ENCODE measurements at places on chromosomes 13 and 19.

DNA sequence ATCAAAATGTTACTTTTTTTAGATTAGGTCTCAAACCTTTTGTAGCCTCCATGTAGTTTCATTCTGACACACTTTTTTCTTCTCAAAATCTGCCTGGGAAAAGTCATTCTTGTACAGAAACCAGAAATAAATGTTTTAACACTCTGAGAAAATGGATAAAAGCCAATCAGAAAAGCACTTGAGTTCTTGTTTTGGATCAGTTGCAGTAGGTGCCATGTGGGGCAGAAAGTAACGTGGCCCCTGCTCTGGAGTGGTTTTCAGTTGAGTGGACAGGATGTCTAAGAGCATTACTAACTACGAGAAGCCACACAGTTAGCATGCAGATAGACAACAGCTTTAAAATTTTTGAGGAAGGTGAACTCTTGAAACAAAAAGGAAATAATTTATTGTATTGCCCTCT, 19.1 kb downstream of the GPR183 start:
- DNase-seq: peak; percentile 54

DNA sequence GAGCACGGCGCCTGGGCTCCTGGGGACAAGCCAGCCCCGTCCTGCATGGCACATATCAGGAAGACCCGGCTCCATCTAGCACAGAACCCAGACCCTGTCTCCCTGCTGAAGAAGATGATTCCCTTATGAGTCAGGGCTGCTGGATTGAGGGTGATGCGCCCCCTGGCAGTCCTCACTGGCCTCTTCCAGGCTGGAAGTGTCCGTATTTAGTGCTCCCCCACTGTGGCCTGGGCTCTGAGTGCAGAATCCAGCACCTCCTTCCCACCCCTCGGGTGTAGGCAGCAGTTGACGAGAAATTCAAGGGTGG, 14.9 kb downstream of the COMP start:
- DNase-seq: no peak

DNA sequence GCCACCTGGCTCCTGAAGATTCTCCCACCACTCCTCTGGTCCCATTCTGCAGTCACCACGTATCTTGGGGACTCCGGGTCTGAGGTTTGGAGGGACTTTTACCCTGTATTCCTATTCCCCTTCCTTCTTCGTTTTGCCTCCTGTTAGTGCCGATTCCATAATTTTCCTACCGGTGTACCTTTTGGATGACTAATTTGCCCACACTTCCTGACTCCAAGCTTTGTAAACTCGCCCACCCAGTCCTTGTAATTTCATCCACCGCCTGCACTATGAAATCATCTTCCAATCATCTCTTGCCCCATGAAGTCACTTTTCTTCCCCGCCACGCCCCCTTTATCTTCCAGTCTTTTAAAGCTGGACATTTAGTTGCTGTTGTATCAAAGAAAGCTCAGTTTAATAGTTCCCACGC, 572 bp downstream of the UCHL3 start:
- no peak for DNase-seq

- no peak for DNase-seq
These were observed 21.6 kb downstream of the ARL11 start for GRCh38 chr13:49649963-49650312.

DNA sequence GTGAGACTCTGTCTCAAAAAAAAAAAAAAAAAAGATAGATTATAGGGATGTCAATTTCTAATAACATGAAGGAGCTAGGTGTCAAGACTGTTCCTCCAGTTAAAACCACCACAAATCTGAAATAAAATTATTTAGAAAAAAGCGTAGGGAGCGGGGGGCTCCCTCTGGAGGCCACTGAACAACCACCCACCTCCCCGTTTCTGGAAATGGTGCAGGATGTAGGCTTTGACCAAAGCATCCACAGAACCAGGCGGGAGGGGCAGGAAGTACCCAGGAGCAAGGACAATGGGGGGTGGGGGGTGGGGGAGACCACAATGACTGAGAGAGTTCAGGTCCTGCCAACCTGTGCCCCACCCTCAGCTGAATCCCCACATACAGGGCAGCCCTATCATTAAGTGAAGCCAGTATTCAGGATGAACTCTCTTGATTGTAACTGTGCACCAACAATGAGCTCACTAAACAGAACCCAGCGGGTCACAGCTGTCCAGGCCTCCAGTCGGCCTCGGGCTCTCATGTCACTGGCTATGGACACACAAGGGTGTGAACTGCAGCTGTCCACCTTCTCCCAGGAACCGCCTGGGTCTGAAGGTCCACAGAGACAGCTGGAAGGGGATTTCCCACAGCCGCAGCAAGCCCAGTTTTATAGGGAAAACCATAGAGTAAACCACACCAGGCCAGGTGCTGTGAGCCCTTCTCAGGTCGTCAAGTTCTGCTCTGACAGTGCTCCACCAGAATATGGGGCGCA, 6.6 kb downstream of the ZSCAN18 start:
- no peak for DNase-seq

GRCh38 chr13:97719736-97720135, 233.7 kb upstream of the IPO5 start:
- no peak for DNase-seq

DNA sequence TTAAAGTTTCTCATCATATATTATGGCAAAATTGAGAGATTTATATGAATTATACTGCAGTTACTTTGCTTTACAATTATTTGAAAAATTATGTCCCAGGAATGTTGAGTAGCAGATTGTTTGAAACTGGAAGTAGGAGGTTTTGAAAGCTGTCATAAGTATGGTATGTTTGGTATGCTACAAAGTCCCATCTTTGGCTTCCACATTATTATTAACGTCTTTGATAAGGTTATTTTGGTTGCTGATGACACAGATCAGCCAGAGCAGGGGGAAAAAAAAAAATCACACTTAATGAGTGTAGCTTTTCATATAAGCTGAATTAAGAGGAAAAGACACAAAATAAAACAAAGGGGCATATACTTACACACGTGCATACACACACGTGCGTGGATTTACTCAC, 130.1 kb downstream of the SLITRK1 start:
- no peak for DNase-seq

- no peak for DNase-seq
These were observed 95.8 kb downstream of the WASF3 start for GRCh38 chr13:26653310-26653709.

DNA sequence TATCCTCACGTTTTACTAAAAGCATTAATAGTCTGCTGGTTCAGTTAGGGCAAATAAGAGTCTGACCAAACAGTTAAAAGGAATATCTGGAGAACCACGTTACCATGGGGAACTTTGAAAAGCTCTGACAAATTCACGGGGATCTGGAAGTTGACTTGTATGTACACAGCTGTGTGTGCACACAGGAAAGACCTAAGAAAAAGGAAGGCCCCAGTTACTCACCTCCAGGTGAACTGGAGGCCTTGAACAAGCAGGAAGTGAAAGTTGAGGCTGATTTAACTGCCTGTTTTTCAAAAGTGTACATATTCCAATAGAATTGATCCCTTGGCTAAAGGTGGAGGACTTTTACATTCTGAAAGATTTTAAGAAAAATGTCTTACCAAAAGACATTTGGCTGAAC, 1891.6 kb upstream of the PCDH20 start:
- no peak for DNase-seq

GRCh38 chr19:14560776-14561108, 11.1 kb downstream of the NDUFB7 start:
- DNase-seq: no peak

DNA sequence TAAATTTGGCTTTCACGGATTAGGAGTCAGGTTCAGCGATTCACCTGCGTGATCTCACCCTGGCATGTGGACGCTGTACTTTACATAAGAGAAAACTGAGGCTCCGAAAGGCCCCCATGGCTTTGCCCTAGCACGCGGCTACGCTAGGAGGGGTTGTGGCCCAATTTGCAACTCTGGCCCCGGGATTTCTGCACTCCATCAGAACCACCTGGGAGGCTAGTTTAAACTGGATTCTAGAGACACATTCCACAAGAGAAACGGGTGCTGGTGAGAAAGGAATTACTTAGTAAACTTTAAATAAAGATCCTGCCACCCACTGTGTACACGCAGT, 6.2 kb downstream of the BCL3 start:
- DNase-seq: no peak

DNA sequence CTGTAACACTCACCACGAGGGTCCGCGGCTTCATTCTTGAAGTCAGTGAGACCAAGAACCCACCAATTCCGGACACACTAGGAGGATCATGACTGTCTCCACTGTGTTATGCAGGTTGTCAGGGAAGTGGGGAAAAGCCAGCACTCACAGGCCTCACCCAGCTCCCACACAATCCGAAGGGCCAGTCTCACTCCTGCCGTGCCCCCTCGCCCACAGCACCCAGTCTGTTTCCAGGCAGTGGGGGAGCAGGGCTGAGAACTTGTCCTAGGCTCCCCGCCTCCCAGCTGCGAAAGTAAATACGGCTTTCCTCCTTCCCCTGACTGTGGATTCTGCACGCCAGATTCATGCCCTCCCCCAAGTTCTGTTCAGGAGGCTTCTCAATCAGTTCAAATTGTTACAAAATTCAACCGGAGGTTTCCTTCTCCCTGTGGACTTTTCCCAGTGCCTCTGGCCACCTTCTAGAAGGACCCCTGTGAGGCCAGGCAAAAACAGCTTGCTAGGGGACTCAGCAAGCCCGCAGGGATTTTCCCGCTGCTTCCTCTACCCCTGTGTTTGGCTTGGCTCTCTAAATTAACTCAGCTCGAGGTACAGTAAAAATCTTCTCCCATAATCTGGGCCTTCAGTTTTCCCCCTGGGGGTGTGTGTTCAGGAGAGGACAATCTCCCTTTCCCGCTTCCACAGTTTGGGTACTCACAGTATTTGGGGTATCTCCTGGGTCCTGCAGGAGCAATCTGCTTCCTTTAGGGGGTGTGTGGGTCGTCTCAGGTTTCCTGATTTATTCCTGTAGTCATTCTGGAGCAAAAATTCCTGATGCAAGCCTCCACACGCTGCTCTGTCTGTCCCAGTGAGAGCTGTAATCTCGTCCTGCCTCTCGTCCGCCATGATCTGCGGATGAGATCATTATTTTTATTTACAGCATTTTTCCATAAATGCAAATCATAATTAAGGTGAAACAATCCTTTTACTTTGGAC, 899.8 kb downstream of the GPC5 start:
- DNase-seq: no peak

- peak; percentile 18 for DNase-seq
These were observed 7.3 kb upstream of the CCNE1 start for GRCh38 chr19:29804493-29804892.

- no peak for DNase-seq
These were observed 98.0 kb downstream of the SPRY2 start for GRCh38 chr13:80242728-80243427.

DNA sequence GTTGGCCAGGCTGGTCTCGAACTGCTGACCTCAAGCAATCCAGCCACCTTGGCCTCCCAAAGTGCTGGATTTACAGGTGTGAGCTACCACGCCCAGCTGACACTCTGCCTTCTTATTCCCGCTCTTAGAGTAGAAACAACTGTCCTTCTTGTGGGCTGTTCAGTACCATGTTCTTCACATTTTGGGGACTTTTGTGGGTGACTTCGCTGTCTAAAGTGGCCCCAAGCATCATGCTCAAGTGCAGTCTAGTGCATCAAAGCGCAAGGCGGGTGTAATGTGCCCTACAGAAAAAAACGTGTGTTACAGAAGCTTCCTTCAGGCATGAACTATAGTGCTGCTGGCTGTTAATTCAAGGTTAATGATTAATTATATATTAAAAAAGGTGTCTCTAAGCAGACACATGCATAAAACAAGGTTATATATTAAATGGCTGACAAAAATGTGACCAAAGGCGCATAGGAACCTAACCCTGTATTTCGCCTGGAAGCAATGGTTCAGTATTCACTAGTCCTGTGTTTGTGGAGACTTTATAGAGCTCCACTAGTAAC, 38.3 kb downstream of the ABCC4 start:
- no peak for DNase-seq

GRCh38 chr19:44728178-44728577, 20.3 kb upstream of the BCL3 start:
- DNase-seq: no peak

DNA sequence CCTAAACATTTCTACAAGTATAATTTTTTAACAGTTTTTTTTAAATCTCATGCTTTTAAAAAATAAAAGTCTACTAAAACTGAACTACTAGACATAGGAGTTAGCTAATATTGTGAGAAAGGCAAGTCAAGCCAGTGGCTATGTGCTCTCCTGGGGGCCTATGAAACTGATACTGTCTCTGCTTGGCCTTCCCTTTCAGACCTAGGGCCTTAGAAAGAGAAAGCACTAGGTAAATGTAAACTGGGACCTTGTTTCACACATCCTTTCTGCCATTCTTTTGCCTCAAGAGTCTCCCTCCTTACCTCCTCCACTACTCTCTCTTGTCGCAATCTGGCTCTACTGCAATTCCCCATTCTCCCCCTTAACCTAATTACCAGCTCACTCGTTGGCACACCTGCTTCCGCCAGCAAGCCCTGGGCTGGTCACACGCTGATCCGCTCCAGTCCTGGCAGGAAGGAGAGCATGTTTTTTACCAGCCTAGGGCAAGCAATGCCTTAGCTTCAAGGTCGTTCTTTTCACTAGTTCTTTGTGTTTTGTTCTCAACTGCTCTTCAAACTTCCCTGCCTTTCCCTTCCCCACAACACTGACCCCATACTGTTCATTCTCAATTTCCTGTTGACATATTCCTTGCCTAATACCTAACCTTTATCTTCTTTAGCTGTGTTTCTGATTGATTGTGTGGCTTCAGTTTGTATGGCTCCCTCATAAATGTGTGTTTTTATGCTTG, 23.1 kb downstream of the TBC1D4 start:
- DNase-seq: no peak

- no peak for DNase-seq
These were observed 14.1 kb upstream of the CCNA1 start for GRCh38 chr13:36418022-36418805.

DNA sequence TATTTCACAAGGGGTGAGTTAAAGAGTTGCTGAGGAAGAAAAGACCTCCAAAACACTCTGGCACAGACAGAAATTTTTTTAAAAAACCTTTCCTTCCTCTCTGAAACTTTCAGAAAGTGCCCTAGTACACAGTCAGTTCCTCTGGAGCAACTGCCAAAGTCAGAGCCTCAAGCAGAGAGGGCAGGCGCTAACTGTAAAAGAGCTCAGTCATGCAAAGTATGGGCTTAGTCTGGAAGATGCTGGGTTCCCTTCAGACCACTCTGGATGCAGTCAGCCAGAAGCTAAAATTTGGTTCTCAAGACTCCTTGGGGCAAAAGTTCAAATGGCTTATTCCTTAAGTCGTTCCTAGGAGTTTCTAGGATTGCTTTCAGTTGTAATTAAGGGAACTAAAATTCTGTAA, 671.6 kb downstream of the PCDH9 start:
- DNase-seq: no peak

GRCh38 chr13:33106656-33107360, 90.6 kb downstream of the KL start:
- DNase-seq: no peak

- DNase-seq: no peak
These were observed 2.2 kb downstream of the MADCAM1 start for GRCh38 chr19:498511-498891.

GRCh38 chr19:40686882-40687524, 3.4 kb downstream of the NUMBL start:
- DNase-seq: no peak
